ENCODE measurements at places on chromosomes 5 and 9.

- DNase-seq, result no peak
Observed at GRCh38 chr5:6659941-6660684, 26.9 kb downstream of the SRD5A1 start.

GRCh38 chr9:72044095-72044494, 16.3 kb downstream of the C9orf57 start:
- no peak for DNase-seq

GRCh38 chr5:14487897-14488570, 93.6 kb upstream of the OTULINL start:
- no peak for DNase-seq

GRCh38 chr9:86837345-86837744, 110.0 kb downstream of the GAS1 start:
- DNase-seq, result no peak
